ENCODE measurements at places on chromosomes 12 and 14.

- no peak for DNase-seq
These were observed 3.3 kb downstream of the C12orf56 start for GRCh38 chr12:64387197-64387816.

GRCh38 chr14:24058951-24059475 is 7.2 kb downstream of the CARMIL3 start:
- DNase-seq: peak; percentile 26

GRCh38 chr12:20444595-20445170 is 76.3 kb downstream of the PDE3A start:
- no peak for DNase-seq

DNA sequence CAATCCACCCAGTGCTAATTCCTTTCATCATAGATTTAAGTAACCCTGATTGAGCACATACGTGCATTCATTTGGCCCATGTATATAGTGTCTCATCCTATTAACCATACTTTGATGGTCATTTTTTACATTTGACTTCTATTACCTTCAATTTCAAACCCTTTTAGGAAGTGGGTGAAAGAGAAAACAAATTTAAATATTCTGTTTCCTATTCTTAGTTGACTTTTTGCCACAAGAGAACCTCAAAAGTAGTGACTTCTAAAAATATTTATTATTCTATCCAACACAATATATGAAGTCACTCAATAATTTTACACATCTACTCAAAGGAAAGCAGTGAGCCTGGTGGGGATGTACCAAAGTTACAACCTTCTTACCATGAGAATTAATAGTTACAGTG is 164.9 kb downstream of the CEP128 start:
- no peak for DNase-seq

DNA sequence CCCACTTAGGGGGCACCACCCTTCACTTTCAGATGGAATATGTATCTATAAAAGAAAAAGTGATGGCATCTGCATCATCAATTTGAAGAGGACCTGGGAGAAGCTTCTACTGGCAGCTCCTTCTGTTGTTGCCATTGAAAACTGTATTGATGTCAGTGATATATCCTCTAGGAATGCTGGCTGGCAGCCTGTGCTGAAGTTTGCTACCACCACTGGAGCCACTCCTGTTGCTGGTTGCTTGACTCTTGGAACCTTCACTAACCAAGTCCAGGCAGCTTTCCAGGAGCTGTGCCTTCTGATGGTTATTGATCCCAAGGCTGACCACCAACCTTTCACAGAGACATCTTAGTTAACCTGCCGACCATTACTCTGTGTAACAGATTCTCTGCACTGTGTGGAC is 44.7 kb downstream of the RIMKLB start:
- no peak for DNase-seq

GRCh38 chr14:35964697-35965286 is 138.7 kb downstream of the BRMS1L start:
- DNase-seq: peak; percentile 44

DNA sequence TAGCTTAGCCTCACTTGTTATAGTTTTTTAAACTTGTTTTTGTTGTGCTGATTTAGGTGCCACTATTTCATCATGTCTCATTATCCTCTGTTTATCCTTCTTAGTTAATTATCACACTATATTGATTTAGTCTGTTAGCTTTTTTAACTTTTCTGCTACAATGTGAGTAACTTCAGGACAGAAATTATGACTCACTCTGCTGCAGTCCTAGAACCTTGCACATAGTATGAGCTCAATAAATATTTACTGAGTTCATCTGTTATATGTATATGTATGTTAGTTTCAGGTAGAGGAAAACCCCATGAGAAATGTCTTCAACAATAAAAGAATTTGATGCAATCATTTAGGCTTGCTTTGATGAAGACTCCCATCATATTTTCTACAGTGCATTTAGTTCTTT is 224.3 kb upstream of the NAV3 start:
- DNase-seq: no peak

GRCh38 chr14:98288825-98289224 is 983.2 kb downstream of the BCL11B start:
- no peak for DNase-seq

DNA sequence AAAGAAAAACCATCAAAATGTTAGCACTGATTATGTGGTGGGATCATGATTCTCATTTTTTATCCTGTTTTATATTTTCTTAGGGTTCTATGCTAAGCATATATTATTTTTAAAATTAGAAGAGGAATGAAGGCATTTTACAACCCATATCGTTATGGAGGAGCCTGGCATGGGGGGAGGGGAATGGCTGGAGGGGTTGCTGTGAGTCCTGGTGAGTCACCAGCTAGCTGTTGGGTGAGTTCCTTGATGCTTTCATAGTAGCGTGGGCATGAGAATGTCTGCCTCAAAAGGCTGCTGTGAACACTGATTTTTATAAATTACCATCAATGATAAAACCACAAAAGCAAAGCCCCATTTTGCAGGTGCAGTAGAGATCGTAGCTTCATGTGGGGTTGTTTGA is 46.9 kb downstream of the C14orf132 start:
- DNase-seq: no peak

- peak; percentile 59 for DNase-seq
These were observed 33.8 kb downstream of the STK38L start for GRCh38 chr12:27277846-27278260.

DNA sequence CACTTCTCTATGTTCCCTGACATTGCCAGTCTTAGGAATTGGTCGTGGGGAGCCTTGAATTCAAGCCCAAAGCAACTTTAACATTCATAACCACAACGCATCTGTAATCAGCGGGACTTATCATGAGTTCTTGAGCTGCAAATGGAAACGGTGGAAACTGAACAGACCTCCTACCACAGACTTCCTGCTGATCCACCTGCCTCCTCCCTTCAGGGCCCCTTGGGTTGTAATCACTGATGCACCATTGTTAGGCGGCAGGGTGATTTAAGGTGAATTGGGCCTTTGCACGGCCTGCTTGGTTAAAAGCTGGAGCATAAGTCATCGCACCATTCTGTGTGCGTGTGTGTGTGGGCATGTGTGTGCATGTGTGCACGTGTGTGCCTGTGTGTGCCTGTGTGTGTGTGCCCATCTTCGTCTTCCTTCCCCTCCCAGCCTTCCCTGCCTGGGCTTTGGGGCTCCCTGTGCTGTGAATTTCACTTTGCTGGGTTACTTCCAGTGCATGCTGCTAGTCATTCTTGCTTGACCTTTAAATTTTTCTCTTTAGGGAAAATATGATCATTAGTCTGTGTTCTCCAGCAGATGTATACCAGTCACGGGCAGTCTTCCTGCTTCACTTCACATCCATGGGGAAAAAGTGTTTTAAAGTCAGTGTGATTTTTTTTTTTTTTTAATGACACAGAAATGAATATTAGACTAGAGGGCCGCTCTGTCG is 29.1 kb downstream of the CHST11 start:
- DNase-seq: no peak

- no peak for DNase-seq
These were observed 17.7 kb downstream of the SYNE3 start for GRCh38 chr14:95498622-95499353.

GRCh38 chr12:31896514-31897039 is 62.6 kb upstream of the RESF1 start:
- DNase-seq: peak; percentile 59

- DNase-seq: no peak
These were observed 235.5 kb upstream of the NPAS3 start for GRCh38 chr14:32703183-32703621.

- no peak for DNase-seq
These were observed 724.1 kb upstream of the USP15 start for GRCh38 chr12:61536117-61536516.

DNA sequence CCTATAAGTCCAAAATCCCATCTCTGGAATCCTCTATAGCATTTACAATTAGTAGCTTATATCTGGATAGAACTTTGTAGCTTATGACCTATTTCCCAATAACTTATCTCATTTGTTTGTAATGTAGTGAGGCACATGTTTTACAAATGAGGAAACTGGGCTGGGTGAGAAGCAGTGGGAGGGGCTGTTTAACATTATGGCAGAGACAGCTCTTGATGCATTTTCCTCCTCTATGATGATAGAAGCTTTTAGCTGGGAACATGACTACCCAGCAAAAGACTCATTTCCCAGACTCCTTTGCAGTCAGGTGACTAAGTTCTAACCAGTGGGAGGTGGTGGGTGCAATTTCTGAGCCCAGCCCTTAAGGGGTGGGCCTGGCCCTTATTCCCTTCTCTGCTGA is 179.7 kb downstream of the TTC8 start:
- DNase-seq: no peak

DNA sequence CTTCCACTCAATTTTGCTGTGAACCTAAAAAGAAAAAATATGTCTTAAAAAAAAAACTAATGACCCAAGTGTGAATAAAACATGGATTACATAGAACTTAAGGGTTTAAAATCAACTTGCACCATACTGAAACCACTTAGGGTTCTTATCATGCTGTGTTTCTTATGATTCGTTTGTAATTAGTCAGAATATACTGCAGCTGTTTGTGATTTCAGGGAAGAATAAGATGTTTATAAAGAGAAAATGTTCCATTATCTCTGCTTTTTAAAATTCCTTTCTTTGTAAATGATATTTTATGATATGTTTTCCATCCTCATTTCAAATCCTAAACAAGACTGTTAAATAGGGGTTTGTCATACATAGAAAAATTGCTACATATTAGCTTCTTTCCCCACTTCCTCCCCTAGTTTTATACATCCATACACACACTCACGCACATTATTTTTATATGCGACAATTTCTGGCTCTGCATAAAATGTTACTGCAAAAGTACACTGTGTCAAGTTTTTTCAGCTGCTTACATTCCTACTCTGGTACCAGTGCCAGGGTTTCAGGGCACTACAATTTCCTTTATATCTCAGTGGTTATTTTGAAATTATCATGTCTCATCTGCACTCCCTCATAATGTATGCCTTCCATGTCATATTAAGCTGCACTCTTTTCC is 275.2 kb upstream of the GARIN6 start:
- no peak for DNase-seq

DNA sequence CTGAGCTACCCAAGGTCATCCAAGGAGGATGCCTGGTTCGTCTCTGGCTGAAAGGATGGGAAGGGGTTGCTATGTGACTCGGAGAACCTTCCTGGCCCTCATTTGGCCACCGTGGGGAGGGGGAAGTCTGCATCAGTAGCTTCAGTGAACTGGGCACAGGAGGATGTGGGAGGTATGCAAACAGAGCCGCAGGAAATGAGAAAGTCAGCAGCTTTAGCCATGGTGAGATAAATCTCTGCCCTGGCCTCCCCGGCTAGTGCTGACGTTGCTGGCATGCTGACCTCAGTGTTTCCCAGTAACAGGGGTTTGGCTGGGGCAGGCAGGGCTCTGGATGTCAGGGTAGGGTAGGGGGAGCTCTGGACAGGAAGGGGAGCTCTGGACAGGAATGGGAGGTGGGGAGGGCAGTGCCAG is 2.3 kb upstream of the CEBPE start:
- DNase-seq: no peak

DNA sequence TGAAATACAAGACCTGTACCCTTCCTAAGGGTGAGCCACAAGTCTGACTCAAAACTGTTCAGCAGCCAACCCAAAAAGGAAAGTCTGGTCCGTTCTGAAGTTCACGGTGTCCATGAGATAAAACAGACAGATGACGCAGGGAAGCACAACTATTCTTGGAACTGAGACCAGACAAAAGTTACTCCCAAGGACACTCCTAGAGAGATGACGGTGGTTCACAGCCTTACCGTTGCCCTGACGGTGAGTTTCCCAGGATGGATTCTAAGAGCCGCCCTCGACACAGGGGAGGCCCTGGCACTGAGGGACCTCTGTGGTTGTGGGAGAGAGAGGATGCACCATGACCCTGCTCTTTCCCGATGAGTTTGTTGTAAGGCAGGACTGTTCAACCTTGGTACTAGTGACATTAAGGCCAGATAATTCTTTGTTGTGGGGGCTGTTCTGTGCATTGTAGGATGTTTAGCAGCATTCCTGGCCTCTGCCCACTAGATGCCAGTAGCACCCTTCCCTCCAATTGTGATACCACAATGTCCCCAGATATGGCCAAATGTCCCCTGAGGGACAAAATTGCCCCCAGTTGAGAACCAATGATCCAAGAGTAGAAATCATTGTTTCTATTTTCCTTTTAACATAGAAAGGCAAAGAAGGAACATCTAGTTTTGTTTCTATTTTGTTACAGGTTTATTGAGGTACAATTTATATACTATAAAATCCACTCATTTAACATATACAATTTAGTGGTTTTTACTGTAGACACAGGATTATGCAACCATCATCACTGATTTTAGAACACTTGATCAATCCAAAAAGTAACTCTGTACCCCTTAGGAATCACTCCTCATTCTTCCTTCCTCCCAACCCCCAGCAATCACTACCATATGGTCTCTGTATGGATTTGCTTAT is 23.0 kb downstream of the OR10P1 start:
- peak; percentile 48 for DNase-seq

DNA sequence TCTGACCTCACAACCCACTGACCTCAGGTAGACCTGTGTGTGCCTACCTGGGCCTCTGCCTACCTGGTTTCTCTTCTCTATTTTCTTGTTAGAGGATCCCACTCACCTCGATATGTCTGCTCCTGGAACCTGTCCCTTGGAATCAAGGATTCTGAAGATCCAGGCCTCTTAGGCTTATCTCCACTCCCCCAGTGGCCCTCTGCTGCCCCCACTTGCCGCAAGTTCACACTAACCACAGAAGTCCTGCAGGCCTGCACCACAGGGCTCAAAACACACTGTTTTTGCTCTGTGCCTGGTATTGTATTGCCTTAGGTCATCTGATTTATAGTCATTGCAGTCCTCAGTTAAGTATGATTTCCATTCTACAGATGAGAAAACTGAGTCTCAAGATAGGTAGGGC is 15.3 kb upstream of the NRXN3 start:
- peak; percentile 61 for DNase-seq

DNA sequence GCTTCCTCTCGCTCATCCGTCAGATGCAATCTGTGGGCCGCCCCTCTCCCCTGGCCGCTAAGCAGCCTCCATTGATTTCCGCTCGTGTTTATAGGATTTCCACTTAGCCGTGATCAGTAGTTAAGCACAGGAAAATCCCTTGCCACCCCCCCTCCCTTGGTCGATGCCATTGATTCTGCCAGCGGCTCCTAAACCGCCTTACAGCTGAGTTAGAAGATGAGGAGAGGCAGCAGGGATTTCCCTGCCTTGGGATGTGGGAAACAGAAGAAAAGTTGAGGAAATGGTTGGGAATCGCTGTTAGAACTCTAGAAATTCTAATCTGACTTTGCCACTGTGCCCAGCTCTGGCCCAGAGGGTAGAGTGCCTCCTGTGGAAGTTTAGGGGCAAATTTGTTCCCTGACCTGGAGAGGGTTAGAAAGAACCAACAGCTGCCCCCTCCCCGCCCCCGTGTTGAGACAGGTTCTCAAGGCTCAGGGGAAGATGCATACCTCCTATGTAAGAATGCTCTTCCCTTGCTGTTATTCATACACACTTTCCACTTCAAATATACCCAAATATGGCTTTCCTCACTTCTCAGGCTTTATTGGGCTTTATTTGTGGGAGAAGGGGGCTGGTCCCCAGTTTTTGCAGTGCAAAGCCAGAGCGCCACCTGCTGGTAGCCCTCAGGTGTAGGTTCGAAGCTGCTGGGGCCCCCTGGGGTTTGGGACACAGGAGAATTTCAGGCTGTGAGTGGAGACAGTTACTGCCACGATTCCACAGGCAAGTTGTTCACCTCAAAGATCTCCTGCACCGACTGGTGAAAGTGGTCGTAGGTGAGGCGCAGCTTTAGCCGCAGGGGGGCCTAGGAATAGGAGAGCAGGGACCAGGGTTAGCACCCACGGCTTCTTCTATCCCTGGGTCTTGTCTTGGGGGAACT is 3.2 kb downstream of the THTPA start:
- DNase-seq: peak; percentile 93

GRCh38 chr14:28243600-28243999 is 523.0 kb upstream of the FOXG1 start:
- peak; percentile 30 for DNase-seq

All from GM23338 (cell line).